ENCODE measurements at places on chromosomes 2 and 18. TPM values are rescaled to one million over a fixed set of nuclear protein-coding genes. Genes with fewer than 3 reads are reported as not detected.

Gene GPR148
- not detected for polyA plus RNA-seq

Gene SATB2
- 14.1 TPM for polyA plus RNA-seq

Gene SP100
- 22.9 TPM for polyA plus RNA-seq

Gene TNFRSF11A
- polyA plus RNA-seq = 2.2 TPM

Gene KCNJ3
- polyA plus RNA-seq = 8.6 TPM

Gene VWA3B
- polyA plus RNA-seq = 0.41 TPM

Gene SERPINB13
- polyA plus RNA-seq = not detected

Gene GLI2
- 10.8 TPM for polyA plus RNA-seq

Gene AOX1
- 2.8 TPM for polyA plus RNA-seq

Gene CABYR
- polyA plus RNA-seq = 6.7 TPM

Gene LRP1B
- 0.97 TPM for polyA plus RNA-seq

Gene GREB1
- polyA plus RNA-seq = 14.0 TPM

Gene RNF125
- polyA plus RNA-seq = 3.8 TPM

Gene POTEJ
- polyA plus RNA-seq = 0.08 TPM

Gene CD8B2
- 0.19 TPM for polyA plus RNA-seq

Gene CYP27C1
- polyA plus RNA-seq = 8.7 TPM

Gene ESPNL
- polyA plus RNA-seq = 1.4 TPM

Gene OR6B2
- polyA plus RNA-seq = not detected

Gene STK11IP
- polyA plus RNA-seq = 32.5 TPM

Gene FNDC4
- polyA plus RNA-seq = 9.1 TPM

Gene ZFAND2B
- 40.5 TPM for polyA plus RNA-seq

Gene SOS1
- 40.7 TPM for polyA plus RNA-seq

Gene SERPINB7
- polyA plus RNA-seq = 0.90 TPM

Gene MRPL44
- polyA plus RNA-seq = 37.0 TPM

Gene DCDC2C
- polyA plus RNA-seq = 0.46 TPM

Gene SEPTIN10
- polyA plus RNA-seq = 126 TPM

Gene CNDP1
- 0.72 TPM for polyA plus RNA-seq

Gene ADAM23
- polyA plus RNA-seq = 5.0 TPM

Gene STEAP3
- polyA plus RNA-seq = 1.9 TPM

Gene REG1A
- not detected for polyA plus RNA-seq

Gene TMEM200C
- 1.2 TPM for polyA plus RNA-seq

Gene ZDBF2
- 11.0 TPM for polyA plus RNA-seq

Gene AQP12B
- 0.18 TPM for polyA plus RNA-seq

Gene UGT1A4
- 0.03 TPM for polyA plus RNA-seq

Gene STPG4
- polyA plus RNA-seq = 0.24 TPM

Gene MOGAT1
- not detected for polyA plus RNA-seq

Gene MEP1B
- polyA plus RNA-seq = 0.14 TPM

Gene IL1R1
- polyA plus RNA-seq = 36.4 TPM

Gene BOK
- 32.1 TPM for polyA plus RNA-seq

Gene RGPD3
- polyA plus RNA-seq = 0.10 TPM

Gene STAT1
- polyA plus RNA-seq = 134 TPM

Gene CCT7
- polyA plus RNA-seq = 246 TPM

Gene EGR4
- not detected for polyA plus RNA-seq

Gene RAB6D
- polyA plus RNA-seq = 1.2 TPM

Gene VWC2L
- polyA plus RNA-seq = 0.09 TPM

Gene GAREM2
- 6.7 TPM for polyA plus RNA-seq

Gene SH3BP4
- 44.0 TPM for polyA plus RNA-seq

Gene SCYGR4
- polyA plus RNA-seq = not detected

Gene MC4R
- 0.15 TPM for polyA plus RNA-seq

Gene PTH2R
- polyA plus RNA-seq = 40.0 TPM

Gene ALPG
- polyA plus RNA-seq = not detected

Gene BOD1L2
- polyA plus RNA-seq = not detected

Gene C2orf80
- not detected for polyA plus RNA-seq

Gene TTC21B
- polyA plus RNA-seq = 28.0 TPM

Gene FRZB
- polyA plus RNA-seq = 17.7 TPM

Gene SFTPB
- 0.57 TPM for polyA plus RNA-seq

Gene SH3RF3
- 5.5 TPM for polyA plus RNA-seq

Measured in right renal pelvis (tissue), 4 donors.